ENCODE measurements at places on chromosomes 5 and 9.

- no peak for DNase-seq
These were observed 1.1 kb downstream of the SSNA1 start for GRCh38 chr9:137189297-137190295.

GRCh38 chr9:95079461-95079860 is 238.0 kb downstream of the FANCC start:
- DNase-seq, result no peak

DNA sequence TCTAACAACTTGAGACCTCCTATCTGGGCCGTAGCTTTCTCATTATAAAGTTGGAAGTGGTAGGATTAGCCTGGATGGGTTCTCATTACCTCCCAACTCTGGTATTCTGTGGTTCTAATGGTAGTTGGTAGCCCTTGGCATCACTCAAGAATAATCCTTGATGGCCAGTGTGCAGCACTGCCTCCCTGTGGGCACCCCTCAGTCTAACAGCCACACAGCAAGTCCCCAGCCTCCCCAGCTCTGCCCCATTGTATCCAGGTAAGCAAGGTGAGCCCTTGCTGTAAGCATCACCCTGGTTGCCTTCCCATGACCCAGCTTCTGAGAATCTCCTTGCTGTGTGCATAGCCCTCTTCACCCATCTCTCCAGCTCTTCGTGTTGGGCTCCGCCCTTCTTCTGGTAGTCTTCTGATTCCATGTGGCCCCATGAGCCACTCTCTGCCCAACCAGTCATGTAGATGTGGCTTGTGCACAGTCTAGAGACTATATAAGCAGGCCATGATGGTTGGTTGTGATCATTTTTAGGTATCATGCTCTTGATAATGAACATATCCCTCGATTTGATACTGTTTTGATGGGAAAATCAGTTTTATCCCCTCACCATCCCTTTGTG is 57.6 kb upstream of the GRHPR start:
- no peak for DNase-seq

DNA sequence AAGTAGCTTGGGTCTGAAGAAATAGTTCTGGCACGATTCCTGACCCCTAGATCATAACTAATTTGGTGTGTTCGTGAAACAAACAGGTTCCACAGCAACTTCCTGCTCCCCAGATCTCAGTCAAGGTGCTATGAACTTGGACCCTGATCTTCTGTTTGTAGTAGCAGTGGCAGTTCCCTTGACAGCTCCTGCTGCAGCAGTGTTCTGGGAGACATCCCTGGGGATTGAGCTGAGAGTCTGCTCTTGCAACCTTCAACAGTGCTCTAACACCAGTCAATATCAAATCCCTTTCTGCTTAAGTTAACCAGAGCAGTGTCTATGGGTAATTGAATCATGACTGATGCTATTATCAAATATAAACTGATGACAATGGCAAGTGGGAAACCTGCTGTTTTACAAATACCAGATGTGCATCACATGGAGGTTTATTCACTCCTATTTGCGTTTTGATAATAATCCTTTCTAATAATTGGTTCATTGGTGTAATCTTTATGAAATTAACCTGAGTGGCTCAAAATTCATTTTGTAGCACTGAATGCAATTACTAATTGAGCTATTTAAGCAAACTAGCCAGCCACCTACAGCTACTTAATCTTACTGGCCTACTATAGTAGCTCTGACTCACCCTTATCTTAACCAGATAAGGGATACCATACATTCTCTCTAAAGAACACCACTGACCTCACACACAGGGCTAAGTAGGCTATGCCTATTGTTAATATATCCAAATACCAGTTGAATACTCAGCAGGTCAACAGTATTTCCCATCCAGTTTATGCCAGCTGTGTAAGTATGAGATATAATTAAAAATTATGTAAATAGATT is 21.9 kb downstream of the KDM4C start:
- DNase-seq, result no peak

- no peak for DNase-seq
These were observed 53.8 kb upstream of the RANBP3L start for GRCh38 chr5:36355516-36355915.

GRCh38 chr9:34633851-34634550 is 3.6 kb downstream of the SIGMAR1 start:
- DNase-seq, result peak; percentile 62

DNA sequence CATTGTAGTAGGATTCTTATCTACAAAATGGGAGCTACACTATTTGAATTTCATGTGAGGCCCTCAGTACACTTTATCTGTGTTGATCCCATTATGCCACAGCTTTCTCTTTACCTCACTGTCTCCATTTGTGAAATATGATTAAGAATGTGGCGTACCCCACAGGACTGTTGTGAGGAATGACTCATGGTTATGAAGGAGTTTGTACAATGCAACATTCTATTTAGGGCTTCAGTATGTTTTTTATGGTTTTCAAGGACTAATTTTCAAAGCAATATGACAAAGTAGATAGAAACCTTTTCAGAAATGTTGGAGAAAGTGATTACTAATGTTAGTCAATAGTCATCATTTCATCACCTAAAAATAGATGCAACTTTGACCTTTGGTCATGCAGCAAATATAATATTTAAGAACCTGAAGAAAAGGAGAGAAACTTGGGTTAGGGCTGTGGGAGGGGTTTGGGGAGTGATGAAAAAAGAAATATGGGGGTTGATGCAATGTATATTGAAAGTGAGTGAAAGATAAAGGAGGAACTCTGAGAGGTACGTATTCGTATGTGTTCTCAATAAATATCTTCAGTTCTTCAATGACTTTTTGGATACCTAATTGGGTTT is 53.7 kb upstream of the PIP5K1B start:
- DNase-seq, result no peak

- DNase-seq, result no peak
These were observed 16.2 kb upstream of the SMU1 start for GRCh38 chr9:33092634-33093033.

- DNase-seq, result no peak
These were observed 3.0 kb downstream of the FRRS1L start for GRCh38 chr9:109164042-109164441.

DNA sequence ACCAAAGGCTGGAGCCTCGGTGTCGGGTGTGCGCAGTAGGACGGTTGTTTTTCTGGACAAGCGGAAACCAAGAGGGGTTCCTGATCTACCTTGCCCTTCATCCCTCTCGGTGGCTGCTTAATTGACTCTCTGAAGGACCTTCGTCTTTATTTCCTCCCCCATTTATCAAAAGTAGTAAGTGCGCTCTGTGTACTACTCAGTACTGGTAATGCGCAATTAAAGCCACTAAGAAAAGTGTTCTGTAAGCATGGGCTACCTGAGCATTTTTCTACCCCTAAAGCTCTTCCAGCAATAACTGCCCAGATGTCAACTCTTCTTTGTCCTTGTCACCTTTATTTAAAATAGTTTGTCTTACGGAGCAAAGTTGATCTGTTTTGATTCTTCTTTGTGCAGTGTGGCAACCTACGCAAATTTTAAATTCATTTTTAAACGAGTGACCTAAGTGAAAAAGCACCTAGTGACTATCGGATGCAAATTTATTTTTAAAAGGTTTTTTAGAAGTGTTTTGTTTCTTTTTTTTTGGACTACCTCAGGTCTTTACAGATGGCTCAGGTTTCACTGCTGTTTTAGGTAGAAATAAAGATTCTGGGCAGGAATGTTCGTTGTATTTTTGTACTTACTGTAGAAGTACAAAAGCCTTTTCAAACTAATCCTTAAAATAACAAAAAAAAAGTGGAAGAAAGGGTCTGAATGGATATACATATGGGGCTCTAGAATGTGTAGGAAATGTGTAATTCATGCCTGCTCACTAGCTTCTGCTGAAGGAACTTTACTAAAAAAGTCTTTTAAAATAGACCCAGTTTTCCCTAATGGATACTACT is 2.0 kb downstream of the JMY start:
- no peak for DNase-seq

- DNase-seq, result no peak
These were observed 76.0 kb upstream of the SIMC1 start for GRCh38 chr5:176162198-176162597.

DNA sequence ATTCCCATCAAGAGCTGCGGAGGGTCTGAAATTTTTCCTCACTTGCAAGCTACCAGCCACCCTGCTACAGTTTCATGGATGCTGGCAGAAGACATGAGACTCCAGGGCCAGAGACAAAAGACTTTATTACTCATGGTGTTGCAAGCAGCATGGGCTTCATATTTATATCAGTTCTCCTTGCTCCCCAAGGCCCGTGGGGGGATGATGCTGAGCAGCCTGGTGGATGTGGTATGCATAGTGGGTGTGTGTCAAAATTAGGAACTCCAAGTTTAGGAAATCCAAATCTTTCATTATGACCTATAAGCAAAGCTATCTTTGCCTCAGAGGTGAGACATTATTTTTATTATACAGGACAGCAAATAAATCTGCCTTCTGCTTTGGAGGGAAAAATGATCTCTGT is 105.7 kb upstream of the ALDH1B1 start:
- DNase-seq, result no peak

DNA sequence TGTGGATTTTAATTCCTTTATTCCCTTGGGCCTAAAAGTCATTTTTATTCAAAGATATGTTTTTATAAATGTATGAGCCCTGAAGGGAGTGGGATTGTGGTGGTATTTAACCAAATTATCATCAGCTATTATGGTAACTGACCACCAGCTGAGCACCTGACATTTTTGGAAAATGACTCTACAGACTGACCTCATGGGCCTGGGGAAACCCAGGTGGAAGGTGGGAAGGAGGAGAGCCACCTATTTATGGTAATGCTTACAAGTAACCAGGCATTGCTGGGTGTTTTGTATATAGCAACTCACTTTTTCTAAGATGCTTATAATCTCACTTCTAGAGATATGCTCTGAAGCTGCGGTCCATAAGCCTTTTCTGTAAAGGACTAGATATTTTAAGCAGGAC is 22.3 kb upstream of the NFIB start:
- no peak for DNase-seq

DNA sequence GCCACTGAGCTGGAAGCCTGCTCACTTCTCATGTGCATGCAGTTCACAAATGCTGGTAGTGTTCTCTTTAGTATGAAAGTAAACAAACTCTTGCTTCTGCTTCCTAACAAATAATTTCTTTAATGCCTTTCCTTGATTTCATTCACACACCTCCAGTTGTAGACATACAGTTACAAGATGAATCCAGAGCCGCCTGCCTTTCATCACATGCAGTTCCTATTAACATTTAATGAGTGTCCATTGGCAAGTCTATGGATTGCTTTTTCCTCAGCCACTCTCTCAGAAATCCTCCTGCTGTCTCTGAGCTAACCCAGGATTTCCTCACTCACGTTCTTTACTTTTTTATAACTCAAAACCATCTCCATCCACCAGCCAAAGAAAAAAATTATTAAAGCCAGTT is 408.6 kb downstream of the BNC2 start:
- no peak for DNase-seq

DNA sequence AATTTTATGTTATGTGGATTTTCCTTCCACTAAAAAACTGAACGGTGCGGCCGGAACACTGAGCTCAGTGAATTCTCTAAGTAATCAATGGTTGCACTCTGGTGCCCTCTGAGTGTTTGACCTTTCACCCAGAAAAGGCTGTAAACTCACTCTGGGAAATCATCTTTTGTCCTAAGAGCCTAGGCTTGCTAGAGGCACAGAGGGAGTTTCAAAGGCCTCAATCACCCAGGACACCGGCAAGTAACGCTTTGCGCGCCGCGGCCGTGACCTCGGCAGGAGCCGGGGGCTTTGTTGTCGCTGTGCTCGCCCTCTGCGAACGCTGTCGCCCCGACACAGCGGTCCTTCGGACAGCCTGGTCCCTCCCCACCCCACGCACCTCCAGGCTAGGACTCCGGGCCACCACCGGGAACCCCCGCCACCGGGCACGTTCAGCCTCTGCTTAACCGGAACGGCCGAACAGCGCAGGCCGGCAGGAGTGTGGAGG is 703 bp downstream of the ISCA1 start:
- DNase-seq, result no peak

DNA sequence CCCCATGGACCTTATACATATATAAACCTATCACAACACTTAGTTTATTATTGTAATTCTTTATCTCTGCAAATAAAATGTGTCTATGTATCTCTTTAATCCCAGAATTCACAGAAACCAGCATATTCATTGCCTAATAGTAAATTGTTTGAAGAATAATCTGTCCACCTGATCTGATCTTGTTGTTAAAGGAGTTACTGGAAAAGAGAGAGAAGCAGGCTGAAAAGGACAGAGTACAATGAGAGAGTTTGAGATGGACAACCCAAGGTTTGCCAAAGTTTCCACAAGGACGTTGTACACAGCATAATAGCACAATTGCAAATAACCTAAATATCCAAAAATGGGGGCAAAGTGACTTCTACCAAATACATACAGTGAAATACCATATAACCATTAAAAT is 23.8 kb downstream of the PLPP1 start:
- no peak for DNase-seq

DNA sequence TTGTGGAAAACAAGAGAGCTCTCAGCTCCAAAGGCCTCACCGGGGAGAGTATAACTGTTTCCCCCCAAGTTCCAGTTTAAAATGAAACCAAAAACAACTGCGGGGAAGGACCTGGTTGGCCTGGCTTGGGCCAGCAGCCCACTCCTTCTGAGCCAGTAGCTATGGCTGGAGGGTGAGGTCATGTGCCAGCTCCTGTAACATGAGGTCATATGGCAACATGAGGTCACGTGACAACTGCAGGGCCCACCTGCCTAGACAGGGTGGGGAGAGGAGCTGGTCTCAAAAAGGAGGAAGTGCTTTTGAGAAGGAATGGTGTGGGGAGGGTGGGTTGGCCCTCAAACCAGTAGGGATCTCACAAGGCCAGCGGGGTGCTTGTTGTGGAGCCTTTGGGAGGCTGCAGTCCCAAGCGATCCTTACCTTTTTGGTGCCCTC is 29.3 kb upstream of the CRB2 start:
- DNase-seq, result no peak

GRCh38 chr9:134425401-134425800 is 99.1 kb downstream of the RXRA start:
- DNase-seq, result no peak

DNA sequence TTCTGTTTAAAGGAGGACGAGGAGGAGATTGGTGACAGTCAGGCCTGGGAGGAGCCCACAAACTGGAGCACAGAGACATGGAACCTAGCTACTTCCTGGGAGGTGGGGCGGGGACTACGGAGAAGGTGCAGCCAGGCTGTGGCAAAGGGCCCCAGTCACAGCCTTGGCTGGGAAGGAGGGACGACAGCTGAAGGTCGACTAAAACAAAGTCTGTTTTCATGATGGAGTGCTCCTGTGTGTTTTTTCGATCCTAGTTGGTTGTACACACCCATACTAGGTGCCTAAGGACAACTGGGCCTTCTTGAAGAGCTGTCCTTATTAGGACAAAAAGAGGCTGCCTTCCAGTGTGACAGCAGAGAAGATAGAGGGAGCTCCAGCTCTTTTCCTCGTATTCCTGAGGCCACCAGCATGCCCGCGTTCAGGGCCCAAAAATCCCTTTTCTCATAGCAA is 2.9 kb downstream of the CCDC107 start:
- DNase-seq, result no peak

- DNase-seq, result no peak
These were observed 91.6 kb downstream of the UBE2QL1 start for GRCh38 chr5:6540111-6540827.

DNA sequence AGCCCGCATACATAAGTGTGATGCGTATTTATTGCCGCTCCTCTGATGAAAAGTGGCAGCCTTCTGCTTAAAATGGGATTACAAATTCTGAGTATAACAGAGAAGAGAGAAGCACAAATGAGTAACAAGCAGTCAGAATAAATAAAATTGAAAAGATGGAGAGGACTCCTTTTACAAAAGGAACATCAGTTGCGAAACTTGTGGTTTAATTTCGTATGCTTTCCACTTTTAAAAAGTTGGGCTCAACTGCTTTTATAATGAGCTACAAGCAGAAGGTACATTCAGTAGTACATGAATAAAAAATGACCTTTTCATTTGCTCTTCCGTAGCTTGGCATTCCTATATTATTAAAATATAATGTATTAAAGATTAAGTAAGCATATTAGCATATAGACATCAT is 320.0 kb downstream of the FBXL17 start:
- no peak for DNase-seq
